ENCODE measurements at places on chromosomes 5 and 9.
A peak's percentile ranks its signal among the peaks of the same experiment; 100 is the strongest.

GRCh38 chr5:149420545-149421371, 41.7 kb upstream of the IL17B start:
- no peak for DNase-seq

DNA sequence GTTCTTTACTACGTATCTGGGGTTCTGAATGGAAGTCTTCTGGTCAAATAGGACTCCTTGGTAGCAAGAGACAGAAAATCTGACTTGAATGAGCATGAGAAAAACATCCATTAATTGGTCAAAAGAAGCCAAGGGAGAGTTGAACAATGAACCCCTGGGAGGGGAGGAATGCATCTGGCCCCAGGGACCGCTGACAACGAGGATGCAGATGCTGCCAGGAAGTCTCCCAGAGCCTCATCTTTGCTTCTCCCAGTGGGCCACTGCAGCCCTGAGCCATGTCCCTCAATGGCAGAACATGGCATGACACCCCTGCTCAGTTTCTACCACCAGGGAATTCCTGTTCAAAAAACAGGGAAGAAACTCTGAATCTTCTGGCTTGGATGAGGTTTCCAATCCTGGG, 50.5 kb upstream of the ICE1 start:
- no peak for DNase-seq

DNA sequence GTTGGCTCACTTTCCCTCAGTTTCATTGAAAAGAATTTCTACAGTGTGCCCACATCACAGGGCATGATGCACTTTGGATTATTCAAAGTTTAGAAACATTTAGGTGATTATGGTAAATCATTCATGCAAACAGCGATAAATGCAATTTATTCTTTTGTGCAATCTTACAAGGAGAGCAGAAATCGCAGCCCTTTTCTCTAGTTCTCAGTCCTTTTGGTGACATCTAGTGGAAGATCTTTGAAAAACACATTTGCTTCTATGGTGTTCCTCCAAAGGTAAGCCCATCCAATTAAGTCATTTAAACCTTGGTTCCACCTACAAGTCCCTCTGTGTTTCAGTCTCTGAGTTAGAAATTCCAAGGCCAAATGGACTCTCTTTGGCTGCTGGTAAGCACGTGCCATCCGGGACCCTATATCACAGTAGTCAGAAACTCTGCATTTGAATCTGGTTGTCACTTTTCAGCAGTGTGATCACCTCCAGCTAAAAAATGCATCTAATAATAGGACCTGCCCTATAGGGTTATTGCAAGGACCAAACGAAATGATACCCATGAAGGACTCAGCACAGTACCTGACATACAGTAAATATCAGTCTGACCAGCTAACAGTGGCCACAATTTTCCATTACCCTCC, 66.4 kb downstream of the MACROH2A1 start:
- peak; percentile 31 for DNase-seq

DNA sequence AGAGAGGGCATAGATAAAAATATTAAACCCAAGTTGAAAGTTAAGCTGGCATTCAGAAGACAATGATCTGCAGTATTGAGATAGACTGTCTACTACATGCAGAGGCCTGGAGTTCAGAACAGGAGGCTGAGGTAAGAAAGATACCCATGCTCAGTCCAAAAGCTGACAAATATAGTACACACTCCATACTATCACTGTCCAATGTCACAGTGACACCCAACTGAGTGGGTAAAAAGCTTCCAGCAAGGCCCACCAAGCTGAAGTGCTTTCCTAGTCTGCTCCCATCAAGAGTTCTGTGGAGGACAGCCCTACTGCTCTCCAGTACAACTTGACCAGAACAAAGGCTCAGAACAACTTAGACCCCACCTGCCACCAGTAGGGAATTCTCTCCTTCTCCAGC, 124.9 kb downstream of the SLC12A2 start:
- DNase-seq = no peak

DNA sequence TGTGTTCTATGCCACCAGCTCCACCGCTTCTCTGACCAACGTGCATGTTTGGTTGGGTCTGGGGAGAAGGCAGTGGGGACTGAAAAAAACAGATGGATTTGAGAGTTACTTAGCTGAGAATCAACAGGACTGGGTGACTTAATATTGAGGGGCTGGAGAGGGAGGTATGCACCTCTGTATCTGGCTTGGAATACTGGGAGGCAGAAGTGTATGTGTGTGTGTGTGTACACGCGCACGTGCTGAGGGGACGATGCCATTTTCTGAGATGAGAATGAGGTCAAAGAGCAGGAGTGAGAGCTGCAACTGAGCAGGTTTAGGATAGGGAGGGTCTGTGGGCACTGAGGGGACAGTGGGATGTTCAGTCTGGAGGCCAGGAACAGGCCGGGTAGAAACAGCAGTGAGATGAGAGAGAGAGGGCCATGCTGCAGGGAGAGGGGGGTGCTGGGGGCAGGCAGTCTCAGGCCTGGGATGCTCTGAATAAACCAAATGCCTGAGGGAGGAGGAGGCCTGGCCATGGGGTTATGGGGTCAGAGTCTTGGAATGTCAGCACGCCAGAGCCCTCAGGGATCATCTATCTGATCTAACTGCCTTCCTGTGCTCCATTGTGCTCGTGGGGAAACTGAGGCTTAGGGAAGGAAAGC, 14.0 kb downstream of the PDGFRB start:
- no peak for DNase-seq

DNA sequence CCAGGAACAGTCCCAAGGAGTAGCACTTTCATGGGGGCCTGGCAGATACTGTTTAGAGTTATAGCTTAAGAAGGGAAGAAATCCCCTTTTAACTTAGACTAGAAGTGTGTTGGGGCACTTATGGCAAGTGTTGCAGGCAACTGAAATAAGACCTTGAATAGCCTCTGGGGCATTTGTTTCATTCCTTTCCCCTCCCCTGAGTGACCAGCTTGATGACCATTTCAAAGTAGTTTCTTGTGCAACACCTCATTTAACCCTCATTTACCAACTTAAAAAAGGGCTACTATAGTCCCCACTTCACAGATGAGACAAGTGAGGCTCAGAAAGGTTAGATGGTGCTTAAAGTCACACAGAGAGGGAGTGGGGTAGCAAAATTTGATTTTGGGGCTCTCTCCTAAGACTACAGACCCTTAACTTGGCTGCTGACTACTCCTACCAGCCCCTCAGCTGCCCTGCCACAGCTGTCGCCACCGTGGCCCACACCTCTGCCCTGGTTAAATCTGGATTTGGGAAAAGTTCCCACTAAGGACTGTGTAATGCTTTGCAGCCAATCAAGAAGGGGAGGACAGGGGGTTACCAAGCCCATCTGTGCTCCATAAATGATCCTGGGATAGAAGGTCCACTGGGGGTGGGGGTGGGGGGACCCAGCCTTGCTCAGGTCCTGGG, 5.5 kb downstream of the PDLIM4 start:
- no peak for DNase-seq

DNA sequence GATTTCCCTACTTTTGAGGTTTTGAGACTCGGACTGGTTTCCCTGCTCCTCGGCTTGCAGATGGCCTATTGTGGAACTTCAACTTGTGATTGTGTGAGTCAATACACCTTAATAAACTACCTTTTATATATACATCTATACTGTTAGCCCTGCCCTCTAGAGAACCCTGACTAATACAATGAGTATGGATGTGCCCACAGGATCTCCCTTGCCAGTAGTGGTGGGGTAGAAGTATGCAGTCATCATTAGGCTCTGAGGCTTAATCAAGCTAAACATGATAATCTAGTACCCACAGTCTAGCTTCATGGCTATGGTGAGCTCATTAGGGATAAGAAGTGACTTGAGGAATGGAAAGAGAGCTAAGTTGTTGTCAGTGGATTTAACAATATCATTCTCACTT, 412.8 kb upstream of the PTGER4 start:
- no peak for DNase-seq

GRCh38 chr5:43560128-43560527, 3.3 kb upstream of the PAIP1 start:
- DNase-seq = no peak

GRCh38 chr5:155057626-155058025, 44.1 kb downstream of the KIF4B start:
- no peak for DNase-seq

- DNase-seq = no peak
These were observed 137.1 kb downstream of the GABBR2 start for GRCh38 chr9:98571643-98572042.

Data from putamen (tissue), 1 donor.